ENCODE measurements at places on chromosomes 2 and 18.

DNA sequence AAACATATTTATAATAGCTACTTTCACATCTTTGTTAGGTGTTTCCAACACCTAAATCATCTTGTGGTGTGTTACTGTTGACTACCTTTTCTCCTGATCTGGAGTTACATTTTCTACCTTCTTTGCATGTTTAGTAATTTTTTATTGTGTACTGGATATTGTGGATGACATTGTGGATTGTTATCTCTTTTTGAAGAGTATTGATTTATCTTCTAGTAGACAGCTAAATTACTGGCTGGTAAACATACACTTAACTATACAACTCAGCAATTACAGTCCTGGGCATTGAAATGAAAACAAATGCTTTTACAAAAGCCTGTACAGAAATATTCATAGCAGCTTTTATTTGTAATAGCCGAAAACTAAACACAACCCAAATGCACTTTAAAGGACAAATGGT, 150.8 kb downstream of the PTRHD1 start:
- DNase-seq: no peak

GRCh38 chr2:217880287-217880889, 122.4 kb downstream of the TNS1 start:
- DNase-seq: no peak

DNA sequence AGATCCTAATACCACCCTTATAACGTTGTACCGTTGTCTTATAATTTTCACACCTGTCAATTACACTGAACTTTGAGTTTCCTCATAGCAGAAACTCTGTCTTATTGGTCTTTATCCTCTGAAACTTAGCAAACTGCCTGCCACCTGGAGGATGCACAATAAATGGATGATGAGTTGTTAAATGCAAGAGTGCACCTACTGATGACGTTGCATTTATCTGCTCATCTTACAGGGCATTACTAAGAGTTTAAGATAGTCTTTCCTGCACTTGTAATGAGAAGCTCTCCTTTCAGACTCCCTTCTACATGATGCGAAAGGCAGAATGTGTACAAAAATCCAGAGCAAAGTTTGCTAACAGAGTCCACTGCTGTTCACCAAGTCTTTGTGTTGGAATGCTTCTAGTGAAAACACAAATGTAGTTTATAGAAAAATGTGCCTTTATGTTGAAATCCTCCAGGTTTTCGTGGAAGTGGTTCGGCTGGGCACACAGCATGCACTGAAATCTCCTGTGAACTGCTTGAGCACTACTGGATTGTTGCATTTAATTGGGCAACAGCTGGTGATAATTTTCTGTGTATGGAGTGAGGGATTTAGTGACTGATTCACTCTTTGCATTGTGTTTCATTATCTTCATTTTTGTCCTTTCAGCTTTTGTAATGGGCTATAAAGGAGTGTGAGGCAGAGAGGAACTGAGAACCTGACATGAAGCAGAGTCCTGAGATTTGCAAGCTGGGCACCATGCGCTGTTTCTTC, 665.8 kb upstream of the ID2 start:
- DNase-seq: no peak

GRCh38 chr2:124027182-124027581, 2.1 kb downstream of the CNTNAP5 start:
- DNase-seq: peak; percentile 15

DNA sequence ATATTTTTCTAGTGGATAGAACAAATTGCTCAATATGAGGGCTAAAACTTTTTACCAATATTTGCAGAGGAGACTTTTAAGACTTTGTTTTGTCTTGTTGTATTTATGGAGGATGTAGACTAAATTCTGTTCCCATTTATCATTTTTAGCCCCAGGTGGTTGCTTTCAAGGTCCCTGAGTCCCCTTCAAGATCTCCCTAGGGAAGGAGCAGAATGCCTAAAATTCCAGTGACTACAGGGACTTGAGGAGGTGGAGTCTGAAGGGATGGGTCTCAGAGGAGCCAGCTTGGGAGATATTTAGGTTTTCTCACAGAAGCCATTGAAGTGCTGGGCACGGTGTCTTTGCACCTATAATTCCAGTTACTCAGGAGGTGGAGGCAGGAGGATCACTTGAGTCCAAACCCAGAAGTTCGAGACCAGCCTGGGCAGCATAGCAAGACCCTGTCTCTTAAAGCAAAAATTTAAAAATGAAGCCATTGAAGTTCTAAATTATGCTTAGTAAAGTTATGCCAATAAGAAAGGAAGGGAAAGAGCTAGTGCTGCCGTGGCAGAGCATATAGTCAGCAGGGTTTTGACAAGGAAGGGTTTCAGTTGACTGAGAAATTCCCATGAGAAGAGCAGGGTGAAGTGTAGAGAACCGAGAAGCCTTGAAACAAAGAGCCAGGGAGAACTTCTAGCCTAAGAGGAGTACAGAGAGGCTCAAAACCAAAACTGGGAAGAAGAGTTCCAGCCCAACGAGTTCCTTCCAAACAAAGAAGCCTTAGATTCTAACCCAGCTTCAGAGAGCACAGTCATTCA, 43.4 kb downstream of the COMMD1 start:
- DNase-seq: no peak

DNA sequence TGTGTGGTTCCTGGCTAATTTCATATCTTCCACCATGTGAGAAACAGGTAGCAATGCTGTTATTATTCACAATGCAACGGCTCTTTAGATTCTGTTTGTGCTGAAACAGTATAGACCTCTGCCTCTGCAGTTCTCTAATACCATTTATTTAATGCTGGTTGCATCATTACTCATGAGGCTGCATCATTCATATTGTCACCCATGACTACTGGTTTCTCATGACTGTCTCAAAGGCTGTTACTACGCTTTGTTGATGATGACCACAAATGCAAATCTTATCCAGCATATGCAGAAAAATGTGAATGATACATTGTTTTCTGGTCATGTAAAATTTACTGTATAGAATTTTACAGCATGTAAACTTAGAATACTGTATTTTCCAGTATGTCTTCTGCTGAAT, 22.5 kb downstream of the CAVIN2 start:
- DNase-seq: peak; percentile 10

DNA sequence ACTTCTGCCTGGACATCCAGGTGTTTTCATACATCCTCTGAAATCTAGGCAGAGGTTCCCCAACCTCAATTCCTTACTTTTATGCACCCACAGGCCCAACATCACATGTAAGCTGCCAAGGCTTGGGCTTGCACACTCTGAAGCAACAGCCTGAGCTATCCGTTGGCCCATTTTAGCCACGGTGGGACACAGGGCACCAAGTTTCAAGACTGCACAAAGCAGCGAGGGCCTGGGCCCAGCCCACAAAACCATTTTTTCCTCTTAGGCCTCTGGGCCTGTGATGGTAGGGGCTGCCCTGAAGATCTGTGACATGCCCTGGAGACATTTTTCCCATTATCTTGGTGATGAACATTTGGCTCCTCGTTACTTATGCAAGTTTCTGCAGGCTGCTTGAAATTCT, 5.9 kb downstream of the C2orf69 start:
- no peak for DNase-seq

DNA sequence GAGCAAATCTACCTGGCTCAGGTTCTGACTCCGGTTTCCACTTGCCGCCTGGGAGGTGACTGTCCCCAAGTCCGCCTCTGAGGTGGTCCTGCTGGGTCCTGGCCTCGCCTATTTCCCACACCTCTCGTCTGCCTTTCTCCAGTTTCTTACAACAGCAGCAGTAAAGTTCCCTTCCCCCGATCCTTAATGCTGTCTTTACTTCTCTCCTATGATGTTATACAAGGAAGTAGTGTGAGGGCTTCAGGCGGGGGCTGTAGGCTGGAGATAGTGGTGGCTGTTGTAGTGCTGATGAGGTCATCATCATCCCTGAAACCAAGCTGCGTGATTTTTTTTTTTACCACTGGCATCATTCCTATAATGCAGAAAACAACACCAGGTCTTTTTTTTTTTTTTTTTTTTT, 18.9 kb downstream of the TGIF1 start:
- DNase-seq: no peak

DNA sequence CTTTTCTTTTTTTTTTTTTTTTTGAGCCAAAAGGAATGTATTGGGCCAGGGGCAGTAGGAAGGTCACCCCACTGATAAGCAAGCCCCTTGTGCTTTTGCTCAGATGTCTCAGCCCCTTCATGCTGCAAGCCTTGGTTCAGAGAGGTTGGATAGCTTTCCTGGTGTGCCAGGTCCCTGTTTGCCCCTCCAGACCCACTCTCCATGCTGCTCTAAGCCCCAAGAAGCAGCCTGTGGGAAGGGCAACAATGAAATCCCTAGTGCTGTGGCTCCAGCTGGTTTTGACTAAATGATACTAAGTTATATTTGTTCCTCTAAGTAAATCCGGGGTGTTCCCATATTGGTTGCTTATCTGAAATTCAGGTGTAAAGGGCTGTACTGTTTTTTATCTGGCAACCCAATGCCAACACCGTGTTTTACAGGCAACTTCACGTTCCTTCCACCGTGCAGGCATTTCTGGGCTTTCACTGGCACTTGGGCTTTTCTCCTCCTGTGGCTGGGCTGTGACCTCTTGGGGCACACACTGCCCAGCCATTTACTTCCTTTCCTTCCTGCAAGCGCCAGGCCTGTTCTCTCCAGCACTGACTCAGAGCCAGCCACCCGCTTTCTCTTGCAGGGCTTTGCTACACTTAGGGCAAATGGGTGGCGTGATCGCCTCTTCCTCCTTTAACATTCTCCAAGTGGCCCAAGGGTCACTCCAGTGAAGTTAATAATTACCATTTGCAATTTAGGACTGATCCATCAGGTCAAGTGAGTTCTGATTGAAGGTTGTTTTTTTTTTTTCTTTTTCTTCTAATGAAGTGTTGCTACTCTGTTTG, 21.6 kb downstream of the MERTK start:
- no peak for DNase-seq

GRCh38 chr2:230828272-230828961, 36.3 kb upstream of the ITM2C start:
- DNase-seq: no peak

GRCh38 chr2:110998311-110998710, 122.4 kb upstream of the BCL2L11 start:
- no peak for DNase-seq

DNA sequence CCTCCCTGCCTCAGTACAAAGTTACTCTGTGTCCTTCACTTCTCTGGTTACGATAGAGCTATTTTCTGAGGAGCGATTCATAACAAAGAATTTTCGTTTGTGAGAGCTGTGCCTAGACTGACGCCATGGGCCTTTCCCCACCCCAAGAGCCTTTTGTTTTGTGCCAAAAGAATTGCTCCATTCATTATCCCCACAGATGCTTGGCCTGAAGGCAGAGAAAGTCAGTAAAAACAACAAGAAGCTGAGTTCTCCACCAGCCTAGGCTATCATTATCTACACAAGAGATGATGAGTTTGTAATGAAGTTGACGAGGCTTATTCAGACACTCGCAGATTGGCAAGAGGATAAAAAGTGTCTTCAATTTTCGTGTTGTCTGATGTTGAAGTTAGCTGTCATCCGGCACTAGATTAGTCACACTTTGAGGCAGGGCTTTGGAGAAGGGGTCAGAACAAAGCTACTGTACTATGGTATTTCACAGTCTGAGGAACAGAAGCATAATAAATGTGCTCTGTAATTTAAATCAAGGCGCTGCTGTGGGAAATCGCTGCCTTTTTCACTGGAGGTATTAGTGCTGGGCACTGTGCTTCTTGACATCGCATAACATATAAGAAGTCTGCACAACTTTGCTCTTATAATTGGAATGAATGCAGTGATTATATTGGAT, 278.4 kb upstream of the FIGN start:
- DNase-seq: peak; percentile 76

GRCh38 chr2:192379736-192380135, 185.0 kb upstream of the TMEFF2 start:
- no peak for DNase-seq

DNA sequence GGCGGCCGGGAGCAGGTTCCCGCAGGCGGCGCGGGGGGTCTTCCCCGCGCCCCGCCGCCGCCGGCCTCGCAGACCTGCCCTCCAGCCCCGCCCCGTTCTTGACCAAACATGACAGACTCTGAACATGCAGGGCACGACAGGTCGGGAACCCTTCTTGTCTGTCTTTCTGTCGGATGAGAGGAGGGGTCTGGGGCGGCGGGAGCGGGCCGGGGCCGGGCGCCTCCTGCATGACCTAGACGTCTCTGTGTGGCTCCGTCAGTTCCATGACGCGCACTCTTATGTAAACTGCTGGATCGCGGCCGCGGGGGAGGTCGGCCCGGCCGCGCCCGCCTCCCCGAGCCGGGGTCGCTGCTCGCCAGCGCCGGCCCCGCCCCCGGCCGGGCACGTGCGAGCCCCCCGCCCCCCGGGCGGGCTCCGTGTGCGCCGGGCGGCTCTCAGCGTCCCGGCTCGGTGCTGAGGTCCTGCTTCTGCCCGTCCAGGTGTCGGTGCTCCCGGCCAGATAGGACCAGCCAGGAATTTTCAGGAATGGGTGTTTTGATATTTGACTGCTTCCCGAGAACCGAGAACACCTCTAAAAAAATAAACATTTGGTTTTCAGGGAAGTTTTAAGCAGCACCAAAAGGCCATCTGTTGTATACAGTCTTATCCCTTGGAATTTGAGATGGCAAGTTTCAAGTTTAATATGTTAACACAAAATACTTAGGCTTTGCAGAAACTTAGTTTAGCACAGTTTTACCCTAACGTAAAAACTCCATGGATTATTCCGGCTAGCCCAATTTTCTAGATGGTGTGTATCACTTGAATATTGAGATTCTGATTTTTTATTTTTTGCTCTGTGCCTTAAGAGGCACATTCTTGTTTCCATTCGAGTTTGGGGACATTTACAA, 733 bp downstream of the ZC3H6 start:
- DNase-seq: peak; percentile 81

- no peak for DNase-seq
Measured at GRCh38 chr2:129752176-129752575, 227.3 kb upstream of the RAB6C start.

DNA sequence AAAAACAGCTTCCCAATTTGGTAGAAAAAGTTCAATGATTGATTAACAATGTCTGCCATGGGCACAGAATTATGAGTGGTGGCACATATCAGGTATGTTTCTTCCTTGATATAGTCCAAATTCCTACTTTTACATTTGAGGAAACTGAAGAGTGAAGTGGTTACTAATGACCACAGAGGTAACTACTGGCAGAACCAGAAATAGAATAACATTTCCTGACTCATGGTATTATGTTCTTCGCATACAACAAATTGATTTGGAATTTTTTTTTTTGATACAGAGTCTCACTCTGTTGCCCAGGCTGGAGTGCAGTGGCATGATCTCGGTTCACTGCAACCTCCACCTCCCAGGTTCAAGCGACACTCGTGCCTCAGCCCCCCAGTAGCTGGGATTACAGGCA, 6.0 kb upstream of the NFE2L2 start:
- DNase-seq: no peak

- DNase-seq: peak; percentile 99
Measured at GRCh38 chr2:226652369-226652768, 147.3 kb downstream of the IRS1 start.

DNA sequence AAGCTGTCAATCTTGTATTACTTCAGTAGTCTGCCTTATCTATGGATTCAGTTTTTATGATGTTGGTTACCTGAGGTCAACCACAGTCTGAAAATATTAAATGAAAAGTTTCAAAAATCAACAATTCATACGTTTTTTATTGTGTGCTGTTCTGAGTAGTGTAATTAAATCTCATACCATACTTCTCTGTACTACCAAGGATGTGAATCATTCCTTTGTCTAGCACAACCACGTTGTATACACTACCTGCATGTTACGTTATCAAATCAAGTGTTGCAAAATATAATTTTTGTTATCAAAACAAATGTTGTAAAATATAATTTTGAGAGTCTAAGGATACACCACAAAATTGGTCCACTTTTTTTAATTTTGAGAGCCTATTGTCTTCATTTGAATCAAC, 590.2 kb upstream of the SETBP1 start:
- no peak for DNase-seq

GRCh38 chr2:71849111-71849510, 298.6 kb downstream of the CYP26B1 start:
- DNase-seq: no peak

All from astrocyte (in vitro differentiated cells and primary cell).